Stimulated activated CD8-positive, alpha-beta memory T cell treated with anti-CD3 and anti-CD28 coated beads, Interleukin-15, amount 100 ng/mL, for 24 hours (primary cell): ENCODE measurements at places on chromosomes 11 and 22.

GRCh38 chr11:113375402-113375801 is 12.2 kb upstream of the ANKK1 start:
- no peak for DNase-seq

- DNase-seq, result no peak
Measured at GRCh38 chr11:130798280-130798679, 118.0 kb downstream of the SNX19 start.

GRCh38 chr11:134819041-134819440 is 407.0 kb upstream of the B3GAT1 start:
- no peak for DNase-seq

GRCh38 chr11:75563978-75564552 is 2.0 kb downstream of the SERPINH1 start:
- DNase-seq, result no peak

GRCh38 chr11:120668537-120668936 is 157.0 kb downstream of the GRIK4 start:
- no peak for DNase-seq

- no peak for DNase-seq
Measured at GRCh38 chr22:19571207-19571795, 47.1 kb upstream of the CLDN5 start.

DNA sequence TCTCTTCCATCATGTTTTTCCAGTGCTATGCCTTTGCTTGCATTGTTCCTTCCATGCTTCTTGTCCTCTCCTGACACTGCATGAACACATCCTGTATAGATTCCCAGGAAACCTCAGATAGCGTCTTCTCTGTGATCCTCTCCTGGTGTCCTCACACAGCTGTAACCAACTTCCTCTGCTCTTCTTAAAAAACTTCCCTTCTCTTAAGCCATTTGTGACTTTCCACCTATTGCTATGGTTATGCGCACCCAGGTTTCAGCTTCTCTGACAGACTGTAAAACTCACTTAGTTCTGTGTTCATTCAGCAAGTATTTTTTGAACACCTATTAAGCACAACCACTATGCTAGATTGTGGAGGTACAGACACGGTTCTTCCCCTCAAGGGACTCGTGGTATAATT is 5.1 kb upstream of the APLP2 start:
- no peak for DNase-seq

DNA sequence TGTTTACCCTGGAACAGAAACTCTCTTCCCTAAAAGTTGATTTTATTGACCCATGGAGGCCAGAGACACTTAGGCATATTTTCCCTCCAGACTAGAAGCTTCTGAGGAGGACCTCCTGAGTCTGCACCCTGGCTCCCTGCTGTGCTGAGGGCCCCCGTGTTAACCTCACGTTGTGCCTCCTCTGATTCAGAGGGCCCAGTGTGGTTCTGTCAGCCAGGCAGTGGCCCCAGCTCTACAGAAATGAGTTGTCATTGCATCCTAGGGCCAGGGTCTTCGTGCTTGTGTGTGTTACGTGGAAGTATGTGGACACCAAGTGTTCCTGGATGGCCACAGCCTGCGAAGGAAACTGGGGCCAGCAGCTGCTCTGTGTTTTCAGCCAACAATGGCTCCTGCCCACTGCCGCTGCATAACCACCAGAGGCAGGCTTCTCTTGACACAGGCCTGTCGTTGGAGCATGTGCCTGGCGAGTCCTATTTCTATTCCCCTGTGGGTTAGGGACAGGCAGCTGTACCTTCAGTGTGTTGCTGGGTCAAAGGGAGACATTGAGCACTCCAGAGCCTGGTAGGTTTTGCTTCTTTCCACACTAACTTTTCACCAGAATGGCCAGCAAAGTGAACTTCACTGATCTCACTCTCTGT is 44.5 kb downstream of the MED15 start:
- no peak for DNase-seq

GRCh38 chr11:95732930-95733602 is 56.5 kb downstream of the FAM76B start:
- DNase-seq, result no peak

- DNase-seq, result no peak
Measured at GRCh38 chr11:23021287-23021863, 161.1 kb upstream of the CCDC179 start.

- DNase-seq, result no peak
Measured at GRCh38 chr11:7480113-7480512, 5.2 kb upstream of the OLFML1 start.

- no peak for DNase-seq
Measured at GRCh38 chr11:95794086-95794485, 3.8 kb downstream of the CEP57 start.

GRCh38 chr11:60905551-60906113 is 753 bp downstream of the PRPF19 start:
- no peak for DNase-seq

- no peak for DNase-seq
Measured at GRCh38 chr22:28910569-28911303, 27.4 kb downstream of the ZNRF3 start.

DNA sequence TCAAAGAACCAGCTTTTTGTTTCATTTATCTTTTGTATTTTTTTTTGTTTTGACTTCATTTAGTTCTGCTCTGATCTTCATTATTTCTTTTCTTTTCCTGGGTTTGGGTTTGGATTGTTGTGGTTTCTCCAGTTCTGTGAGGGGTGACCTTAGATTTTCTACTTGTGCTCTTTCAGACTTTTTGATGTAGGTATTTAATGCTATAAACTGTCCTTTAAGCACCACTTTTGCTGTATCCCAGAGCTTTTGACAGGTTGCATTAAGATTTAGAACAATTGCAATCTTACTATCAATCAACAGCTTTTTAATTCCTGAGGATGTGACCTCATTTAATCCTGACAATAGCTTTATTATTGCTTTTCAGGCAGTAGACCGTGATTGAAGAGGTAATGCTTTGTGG is 94.3 kb downstream of the ZNF280B start:
- no peak for DNase-seq

GRCh38 chr11:111733016-111733415 is 33.2 kb downstream of the PPP2R1B start:
- DNase-seq, result no peak

- no peak for DNase-seq
Measured at GRCh38 chr22:36238373-36239149, 766 bp downstream of the APOL2 start.

DNA sequence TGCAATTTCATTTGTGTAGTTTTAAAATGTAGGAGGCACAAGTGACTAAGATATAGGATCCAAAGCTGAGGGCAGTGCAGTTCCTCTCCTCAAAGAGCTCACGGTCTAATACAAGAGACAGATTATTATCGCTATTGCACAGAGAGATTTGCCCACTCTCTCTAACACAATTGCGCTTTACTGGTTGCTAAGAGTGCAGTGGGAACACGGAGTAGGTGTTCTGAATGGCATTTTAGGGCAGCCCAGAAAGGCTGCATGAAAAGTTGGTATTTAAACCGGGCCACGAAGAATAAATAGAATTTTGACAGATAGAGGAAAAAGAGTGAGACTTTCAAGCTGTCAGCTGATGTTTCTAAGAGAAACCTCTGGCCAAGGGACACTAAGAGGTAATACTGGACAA is 79.5 kb downstream of the BLID start:
- no peak for DNase-seq

GRCh38 chr11:28169816-28170215 is 61.6 kb downstream of the METTL15 start:
- no peak for DNase-seq

DNA sequence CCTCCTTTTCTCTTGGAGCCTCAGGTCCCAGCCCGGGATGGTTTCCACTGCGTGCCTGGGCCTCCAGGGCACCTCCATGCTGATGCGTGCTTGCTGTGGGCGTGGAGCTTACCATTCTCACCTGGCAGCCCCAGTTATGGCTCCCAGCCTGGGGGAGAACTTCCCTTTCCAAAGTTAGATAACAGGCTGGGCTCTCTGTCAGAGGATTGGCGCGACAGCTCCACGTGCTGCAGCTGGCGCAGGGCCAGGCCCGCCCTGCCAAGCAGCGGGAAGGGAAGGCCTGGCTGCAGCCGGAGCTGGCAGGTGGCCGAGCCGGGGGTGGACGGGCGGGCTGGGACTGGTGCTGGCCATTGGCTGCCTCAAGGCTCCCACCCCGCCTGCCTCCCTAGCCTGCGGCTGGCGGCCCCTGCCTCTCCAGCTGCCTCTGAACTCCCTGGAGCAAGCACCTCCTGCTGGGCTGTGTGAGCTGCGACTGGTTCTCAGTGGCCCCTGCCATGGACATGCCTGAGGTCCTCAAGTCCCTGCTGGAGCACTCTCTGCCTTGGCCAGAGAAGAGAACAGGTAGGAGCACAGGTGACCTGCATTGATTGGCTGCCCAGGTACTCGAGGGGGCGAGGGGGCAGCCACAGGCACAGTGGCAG is 14.6 kb upstream of the TEF start:
- no peak for DNase-seq

DNA sequence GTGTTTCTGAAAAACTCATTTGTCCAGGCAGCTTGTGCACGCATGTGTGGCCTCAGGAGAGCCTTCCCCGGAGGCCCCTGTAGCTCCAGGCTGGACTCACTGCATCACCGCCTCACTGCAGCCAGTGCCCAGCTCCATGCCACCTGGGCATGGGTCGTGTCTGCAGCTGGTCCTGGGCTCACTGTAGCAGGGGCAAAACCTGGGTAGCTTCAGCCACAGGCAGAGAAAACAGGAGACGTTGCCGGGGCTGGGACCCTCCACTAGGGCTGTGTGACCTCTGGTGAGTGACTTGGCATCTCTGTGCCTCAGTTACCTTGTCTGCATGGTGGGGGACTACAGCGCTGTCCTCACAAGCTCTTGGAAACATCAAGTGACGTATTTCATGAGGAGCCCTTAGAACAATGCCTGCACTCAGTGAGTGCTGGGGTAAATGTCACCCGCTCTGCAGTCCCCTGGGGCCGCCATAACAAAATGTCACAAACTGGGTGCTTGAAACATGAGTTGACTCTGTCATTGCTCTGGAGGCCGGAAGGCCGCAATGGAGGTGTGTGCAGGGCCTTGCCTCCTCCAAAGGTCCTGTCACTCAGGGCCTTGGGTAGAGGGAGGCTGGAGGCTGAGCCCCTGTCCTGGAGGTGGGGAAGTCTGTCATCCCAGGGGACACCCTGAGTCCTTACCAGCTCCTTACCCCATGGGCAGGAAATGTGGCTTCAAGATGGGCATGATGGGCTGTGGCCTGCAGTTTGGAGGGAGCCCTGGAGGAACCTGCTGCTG is 488.7 kb downstream of the TBC1D22A start:
- DNase-seq, result no peak

DNA sequence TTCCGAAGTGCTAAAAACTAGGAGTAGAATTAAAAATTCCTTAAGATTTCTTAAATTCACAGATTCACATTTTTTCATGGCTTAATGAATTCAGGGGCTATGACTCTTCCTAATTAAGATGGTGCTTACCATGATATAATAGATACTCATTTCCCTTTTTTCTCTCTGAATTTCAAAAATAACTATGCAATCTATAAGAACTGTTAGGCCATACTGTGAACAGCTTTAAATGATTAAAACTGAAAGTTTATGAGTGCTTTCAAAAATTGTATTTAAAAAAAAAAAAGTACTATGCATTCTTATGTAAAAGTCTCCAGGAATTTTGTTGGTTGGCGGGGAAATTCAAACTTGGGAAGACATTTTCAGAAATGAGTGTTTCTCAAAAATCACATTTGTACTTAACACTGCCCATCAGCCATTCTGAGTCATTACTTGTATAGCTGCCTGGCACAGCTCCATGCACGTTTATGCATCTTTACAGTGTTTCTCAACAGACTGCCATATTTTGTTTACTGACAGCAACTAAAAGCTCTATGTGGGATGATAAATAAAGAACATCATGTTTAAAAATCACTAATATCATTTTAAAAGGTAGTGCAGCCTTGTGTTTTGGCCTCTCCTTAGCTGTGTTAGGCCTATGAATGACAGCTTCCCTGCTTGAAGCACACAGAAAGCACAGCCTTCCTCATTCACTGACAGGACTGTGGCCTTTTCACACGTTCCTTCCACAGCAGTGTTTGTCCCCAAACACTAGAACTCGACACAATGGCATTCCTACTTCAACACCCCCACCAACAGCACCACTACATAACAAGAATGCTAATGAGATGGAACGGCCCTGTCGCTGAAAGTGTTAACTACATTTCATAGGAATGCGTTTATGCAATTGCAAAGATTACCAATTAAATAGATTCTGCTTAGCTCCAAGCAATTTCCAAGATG is 131.4 kb downstream of the DCDC1 start:
- DNase-seq, result no peak

DNA sequence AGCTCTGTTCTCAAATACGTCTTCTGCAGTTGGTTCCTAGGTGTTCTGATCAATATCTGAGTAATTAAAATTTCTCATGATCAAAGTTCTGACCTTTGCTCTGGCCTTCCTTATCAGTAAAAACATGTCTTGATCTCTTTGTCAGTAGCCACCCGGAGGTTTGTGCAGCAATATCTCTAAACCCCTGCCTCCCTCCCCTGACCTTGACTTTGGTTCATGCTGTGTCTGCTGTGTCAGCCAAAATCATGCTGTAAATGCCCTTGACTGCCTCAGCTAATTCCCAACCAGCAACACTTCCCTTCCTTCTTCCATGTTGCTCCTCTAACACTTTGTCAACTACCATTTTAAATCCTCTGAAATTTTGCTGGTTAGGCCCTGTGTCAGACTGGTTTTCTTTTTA is 424.7 kb downstream of the FAM181B start:
- no peak for DNase-seq

DNA sequence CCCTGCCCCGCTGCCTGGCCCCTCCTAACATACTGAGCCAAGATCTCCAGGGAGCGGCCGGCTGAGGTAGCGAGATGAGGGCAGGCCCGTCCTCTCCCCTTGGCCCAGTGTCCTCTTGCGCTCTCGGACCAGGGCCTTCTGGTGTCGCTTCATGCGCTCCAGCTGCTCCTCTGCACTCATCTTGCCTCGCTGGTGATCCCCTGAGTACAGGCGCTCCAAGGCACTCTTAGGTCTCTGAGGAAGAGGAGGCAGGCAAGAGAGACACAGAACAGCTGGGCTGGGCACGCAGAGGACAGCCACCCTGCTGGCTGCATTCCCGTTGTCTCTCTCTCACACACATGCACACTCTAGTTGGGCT is 50.6 kb downstream of the C11orf58 start:
- DNase-seq, result no peak

DNA sequence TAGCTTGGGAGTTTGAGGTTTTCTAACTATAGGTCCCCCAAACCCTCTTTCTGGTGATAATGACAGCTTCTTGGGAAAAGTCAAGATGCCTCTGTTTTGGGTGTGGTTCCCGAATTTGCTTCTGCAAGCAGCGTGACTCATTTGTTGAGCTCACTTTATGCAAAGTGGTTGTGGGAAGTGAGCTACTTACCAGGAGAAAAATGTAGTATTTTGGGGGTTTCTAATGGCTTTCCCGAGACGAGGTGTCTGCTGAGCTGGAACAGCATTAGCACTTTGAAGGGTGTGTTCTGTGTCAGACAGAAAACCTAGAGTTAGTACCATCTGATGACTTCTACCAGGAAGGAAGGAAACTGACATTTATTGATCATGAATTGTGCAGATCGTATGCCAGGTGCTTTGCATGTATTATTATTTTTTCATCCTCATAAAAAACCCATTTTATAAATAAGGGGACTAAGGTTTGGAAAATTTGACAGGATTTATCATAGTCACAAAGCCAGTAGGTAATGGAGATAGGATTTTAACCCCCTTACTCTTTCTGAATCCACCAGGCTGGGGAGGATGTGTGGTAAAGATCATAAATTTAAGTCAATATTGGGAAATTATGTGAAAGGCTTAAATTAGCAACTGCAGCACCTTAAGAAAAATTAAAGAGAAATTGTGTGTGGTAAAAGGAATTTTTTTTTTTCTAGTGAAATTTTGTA is 108.8 kb upstream of the CD44 start:
- DNase-seq, result no peak

GRCh38 chr22:42462016-42462415 is 29.8 kb upstream of the NFAM1 start:
- DNase-seq, result no peak

- no peak for DNase-seq
Measured at GRCh38 chr11:85934596-85935169, 79.5 kb downstream of the CCDC83 start.
